ENCODE measurements at places on chromosomes 2 and 18.

DNA sequence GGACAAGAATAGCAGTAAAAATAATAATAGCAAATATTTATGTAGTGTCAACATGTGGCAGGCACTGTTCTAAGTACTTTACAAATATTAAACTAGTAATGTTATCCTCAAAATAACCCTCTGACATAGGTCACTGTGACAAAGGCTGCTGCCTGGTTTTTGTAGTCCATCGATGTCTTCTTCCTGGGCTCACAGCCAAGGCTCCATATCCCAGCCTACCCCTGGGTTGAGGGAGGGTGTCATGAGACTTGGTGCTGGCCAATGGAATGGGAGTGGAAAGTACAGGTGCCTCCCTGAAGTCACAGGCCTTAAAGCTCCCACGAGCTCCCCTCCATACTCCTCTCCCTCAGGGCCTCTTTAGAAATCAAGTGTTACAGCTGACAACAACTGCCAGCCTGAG, 159.3 kb downstream of the CYRIA start:
- no peak for DNase-seq

DNA sequence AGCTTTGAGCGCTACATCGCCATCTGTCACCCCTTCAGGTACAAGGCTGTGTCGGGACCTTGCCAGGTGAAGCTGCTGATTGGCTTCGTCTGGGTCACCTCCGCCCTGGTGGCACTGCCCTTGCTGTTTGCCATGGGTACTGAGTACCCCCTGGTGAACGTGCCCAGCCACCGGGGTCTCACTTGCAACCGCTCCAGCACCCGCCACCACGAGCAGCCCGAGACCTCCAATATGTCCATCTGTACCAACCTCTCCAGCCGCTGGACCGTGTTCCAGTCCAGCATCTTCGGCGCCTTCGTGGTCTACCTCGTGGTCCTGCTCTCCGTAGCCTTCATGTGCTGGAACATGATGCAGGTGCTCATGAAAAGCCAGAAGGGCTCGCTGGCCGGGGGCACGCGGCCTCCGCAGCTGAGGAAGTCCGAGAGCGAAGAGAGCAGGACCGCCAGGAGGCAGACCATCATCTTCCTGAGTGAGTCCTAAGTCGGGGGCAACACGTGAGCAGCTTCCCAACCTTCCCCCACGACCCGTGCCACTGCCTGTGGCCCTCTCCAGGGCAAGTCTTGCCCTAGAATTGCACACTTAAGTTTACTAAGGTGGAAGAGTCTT, 928 bp downstream of the GPR39 start:
- no peak for DNase-seq

DNA sequence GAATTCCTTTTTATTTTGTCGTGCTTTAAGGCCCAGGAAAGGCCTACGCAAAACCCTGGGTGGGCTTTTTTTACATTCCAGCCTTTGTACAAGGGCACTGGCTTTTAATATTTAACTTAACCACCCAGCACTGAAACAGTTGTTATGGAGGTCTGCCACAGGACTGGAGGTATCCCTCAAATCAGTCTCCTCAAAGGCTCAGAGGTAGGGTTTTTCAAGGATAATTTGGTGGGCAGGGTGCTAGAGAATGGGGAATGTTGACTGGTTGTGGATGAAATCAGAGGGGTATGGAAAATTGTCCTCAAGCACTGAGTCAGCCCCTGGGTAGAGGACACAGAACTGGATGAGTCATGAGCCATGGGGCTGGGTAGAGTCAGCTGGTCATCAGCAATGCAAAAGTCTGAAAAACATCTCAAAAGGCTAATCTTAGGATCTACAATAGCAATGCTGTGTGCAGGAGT, 443.1 kb downstream of the THSD7B start:
- DNase-seq, result no peak

- no peak for DNase-seq
Measured at GRCh38 chr2:160225722-160226121, 25.6 kb upstream of the ITGB6 start.

- no peak for DNase-seq
Measured at GRCh38 chr2:20048488-20049448, 2.7 kb downstream of the LAPTM4A start.

- no peak for DNase-seq
Measured at GRCh38 chr2:161709428-161709827, 85.2 kb downstream of the SLC4A10 start.

GRCh38 chr2:144452989-144453336, 67.0 kb downstream of the ZEB2 start:
- no peak for DNase-seq

DNA sequence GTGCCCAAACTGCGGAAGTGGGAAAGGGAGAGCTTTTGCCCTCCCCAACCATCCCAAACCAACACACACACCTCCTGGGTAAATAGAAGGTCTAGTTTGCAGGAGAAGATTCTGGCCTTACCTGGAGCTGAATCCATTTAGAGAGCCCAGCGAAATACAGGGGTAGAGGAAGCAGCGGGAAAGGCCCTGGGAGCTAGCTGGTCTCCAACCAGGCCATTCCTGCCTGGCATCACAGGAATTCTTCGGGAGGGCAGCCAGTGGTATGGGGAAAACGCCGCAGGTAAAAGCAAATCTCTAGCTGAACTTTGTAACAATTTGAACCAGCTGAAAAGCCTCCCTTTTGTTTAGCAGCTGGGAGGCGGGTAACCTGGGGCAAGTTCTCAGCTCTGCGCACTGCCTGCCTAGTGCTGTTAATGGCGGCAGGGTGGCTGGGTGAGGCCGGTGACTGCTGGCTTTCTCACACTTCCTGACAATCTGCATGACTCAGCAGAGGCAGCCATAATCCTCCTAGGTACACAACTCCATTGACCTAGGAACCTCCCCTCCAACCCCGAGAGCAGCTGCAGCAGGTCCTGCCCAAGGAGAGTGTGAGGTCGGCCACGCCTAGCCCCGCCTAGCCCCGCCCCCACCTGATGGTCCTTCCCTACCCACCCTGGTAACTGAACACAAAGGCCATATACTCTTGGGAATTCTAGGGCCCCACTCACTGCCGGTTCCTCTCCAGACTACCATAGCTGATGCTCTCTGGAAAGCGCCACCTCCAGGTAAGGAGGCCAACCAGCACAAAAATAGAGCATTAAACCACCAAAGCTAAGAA, 483.8 kb upstream of the REG3G start:
- DNase-seq, result no peak

GRCh38 chr2:127455566-127456493, 37.6 kb downstream of the PROC start:
- no peak for DNase-seq

- DNase-seq, result no peak
Measured at GRCh38 chr2:232523682-232524597, 2.0 kb upstream of the CHRND start.

GRCh38 chr2:141728886-141729285, 401.9 kb downstream of the LRP1B start:
- no peak for DNase-seq

DNA sequence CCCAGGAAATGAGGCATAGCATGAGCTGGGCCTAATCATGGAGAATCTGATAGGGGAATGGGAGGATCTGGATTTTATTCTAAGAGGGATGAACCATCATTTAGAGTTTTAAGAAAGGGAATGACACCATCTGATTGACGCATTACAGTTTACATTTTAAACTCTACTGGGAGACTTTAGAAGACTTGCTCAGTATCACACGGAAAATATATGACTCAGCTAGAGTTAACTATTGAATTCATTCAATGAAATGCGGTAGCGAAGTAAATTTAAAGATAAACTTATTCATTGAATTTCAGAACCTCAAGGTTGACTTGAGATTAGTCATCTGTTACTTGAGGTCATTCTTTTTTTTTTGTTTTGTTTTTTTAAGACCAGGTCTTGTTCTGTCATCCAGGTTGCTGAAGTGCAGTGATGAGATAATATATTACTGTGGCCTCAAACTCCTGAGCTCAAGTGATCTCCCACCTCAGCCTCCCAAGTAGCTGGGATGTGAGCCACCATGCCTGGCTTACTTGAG, 25.0 kb downstream of the MC4R start:
- no peak for DNase-seq

DNA sequence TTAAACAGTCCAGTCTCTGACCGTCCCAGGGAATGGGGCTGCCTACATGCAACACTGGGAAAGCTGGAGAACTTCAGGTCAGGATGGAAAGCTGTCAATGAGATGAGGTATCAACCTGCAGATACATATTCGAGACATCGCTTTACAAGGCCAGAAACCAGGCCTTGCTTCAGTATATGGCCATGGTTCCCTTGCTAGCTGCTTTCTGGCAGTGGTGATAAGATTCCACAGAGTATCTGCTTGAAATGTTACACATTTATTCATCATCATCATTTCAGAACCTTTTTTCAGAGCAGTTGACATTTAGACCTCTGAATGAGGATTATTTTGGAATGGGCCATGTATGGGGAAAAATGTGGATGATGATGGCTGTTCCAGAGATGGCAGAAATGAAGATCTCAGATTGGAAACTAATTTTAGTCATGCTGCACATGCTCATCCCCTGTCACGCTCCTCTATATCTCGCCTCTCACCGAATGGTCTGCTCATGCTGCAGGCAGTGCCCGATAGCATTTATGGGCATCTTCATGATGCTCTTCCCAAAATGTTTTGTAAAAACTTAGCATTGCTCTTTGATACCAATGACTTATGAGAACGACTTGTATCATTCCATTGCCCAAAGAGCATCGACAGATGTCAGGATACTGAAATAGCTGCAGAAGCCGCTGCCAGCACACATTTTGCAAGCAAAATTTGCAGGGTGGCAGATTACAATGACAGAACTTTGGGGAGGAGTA, 14.0 kb upstream of the BMP10 start:
- no peak for DNase-seq

DNA sequence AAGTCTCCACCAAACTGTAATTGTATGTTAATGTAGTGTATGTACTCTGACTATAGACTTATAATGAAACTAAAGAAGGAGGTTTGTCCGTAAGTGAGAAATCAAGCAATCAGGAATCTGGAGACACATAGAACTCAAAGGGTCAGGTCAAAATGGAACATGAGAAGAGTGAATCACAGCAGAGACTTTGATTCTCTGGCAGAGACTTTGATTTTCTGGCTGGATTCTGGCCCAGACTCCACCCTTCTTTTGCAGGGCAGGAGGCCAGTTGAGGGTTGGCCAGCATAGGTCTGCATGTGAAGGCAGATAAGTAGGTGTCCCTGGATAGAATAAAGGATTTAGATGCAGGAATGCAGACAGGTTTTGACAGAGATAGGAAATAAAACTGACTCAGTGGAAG, 11.0 kb upstream of the NCKAP5 start:
- DNase-seq, result no peak

GRCh38 chr18:41666231-41666630, 288.8 kb upstream of the PIK3C3 start:
- no peak for DNase-seq

DNA sequence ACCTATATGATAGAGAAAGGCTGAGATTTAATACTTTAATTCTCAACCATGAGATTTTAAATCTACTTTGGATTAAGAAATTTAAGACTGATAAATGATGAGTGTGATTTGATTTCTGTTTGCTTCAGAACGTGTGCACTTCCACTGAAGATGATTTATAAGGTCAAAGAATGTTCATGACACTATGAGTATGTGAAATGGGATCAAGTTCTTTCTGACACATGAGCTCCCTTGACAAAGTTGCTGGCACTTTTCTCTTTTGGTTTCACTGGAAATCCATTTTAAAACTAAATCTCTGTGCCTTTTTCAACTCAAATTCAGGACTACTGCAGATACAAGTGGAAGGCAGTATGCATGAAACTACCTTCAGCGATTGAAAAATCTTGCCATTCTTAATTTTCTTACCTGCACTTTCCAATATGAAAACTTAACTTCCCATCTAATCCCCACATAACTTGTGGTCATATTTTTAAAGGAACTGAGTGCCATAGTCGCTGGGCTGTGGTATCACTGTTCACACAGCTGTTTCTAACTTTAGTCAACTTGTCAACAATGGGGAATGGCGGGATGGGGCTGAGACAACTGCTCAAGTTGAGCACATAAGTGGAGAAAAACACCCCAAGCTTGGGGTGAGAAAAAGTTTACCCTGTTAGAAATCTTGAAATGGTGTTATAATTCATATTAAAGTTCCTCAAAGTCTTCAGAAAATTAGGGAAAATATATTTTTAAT, 51.8 kb upstream of the TTN start:
- DNase-seq, result no peak

DNA sequence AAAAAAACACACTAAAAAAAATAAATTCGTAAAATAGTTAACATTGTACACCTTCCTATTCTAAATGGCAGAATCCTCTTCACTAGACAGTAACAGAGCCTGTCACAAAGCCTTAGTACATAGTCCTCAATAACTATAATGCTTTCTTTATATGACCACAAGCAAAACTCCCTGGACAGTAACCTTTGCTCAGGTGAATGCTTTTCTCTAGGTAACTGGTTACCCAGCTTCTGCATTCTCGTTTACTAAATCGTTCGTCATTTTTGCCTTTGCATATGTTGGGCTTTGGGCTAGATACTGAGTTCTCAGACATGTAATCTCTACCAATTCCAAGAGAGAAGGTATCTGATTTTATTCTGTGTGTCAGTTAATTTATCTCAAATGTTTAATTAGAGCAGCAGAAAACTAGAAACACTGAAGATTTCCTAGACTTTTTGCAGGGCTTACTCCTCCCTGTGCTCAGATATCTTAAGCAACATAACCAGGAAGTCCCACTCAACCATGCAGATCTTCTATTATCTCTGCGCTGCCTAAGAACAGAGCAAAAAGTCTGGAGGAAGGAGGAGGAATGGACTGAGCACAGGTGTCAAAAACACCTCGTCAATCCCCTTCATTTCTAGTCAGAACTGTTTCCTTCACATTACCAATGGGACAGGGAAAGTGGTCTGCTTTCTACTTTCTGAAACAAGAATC, 247.7 kb downstream of the SOCS6 start:
- DNase-seq, result no peak

Data from stimulated activated CD8-positive, alpha-beta memory T cell treated with anti-CD3 and anti-CD28 coated beads, Interleukin-4, amount 100 ng/mL, for 4 hours (primary cell).